NCI-H526 treated with DMSO at 0.1 percent for 48 hours (cell line): ENCODE measurements at places on chromosomes 12 and 14.

DNA sequence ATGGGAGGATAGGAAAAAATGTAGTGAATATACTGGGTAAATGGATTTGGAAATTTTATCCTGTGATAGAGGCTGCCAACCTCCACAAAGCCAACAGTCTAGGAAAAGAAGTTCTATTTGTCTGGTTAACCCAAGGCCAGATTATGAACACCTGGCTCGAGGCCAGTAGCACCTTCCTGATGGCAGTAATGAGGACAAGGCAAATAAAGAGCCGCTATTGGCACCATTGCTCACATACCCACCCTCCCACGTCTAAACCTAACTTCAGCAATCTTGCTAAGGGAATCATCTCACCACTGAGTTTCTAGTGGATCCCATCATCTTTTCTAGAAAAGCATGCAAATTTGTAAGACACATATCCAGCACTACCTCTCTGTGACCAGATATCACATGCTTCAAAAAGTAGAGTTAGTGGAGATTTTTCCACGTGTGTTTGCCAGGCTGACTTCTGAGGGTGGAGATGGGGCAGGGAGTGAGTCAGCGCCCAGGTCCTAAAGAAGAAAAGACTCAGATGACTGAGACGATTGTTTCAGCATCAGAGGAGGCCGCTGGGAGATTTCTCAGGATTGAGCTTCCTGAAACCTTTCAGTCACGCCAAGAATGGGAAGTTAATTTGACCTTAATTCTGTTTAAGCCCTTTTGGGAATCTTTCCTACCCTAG is 362.9 kb downstream of the EMP1 start:
- DNase-seq: no peak

- DNase-seq: no peak
These were observed 5.5 kb downstream of the ZFP36L1 start for GRCh38 chr14:68787092-68787992.

GRCh38 chr12:12797794-12798152 is 12.3 kb downstream of the APOLD1 start:
- no peak for DNase-seq

DNA sequence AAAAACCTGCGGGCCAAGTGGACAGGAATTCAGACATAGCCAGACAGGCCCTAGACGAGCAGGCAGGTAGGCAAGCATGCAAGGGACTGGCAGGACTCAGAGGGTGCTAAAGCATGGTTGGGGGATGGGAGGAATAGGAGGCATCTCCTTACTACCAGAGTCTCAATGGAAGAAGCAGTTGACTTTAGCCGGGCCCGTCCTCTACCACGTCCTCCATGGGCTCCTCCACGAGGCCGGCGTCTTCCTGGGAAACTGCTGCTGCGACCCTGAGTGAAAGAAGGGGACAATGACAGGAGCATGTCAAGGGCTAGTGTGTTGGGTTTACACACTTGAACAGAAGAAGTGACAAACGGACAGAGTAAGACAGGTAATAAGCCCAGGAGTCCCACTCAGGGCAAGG is 11.6 kb downstream of the KMT2D start:
- no peak for DNase-seq

GRCh38 chr12:2013527-2014223 is 9.4 kb upstream of the DCP1B start:
- DNase-seq: no peak

- DNase-seq: no peak
These were observed 43.8 kb downstream of the KRT80 start for GRCh38 chr12:52147964-52148463.
